ENCODE measurements at places on chromosomes 7 and 10. TPM values are rescaled to one million over a fixed set of nuclear protein-coding genes. Genes with fewer than 3 reads are reported as not detected.

The KLLN gene
- 0.82 TPM for total RNA-seq

The STEAP1 gene
- total RNA-seq, result 0.82 TPM

The CFTR gene
- under 0.01 TPM for total RNA-seq

The ZNF862 gene
- total RNA-seq, result 5.7 TPM

The NEURL1 gene
- 25.7 TPM for total RNA-seq

DNA sequence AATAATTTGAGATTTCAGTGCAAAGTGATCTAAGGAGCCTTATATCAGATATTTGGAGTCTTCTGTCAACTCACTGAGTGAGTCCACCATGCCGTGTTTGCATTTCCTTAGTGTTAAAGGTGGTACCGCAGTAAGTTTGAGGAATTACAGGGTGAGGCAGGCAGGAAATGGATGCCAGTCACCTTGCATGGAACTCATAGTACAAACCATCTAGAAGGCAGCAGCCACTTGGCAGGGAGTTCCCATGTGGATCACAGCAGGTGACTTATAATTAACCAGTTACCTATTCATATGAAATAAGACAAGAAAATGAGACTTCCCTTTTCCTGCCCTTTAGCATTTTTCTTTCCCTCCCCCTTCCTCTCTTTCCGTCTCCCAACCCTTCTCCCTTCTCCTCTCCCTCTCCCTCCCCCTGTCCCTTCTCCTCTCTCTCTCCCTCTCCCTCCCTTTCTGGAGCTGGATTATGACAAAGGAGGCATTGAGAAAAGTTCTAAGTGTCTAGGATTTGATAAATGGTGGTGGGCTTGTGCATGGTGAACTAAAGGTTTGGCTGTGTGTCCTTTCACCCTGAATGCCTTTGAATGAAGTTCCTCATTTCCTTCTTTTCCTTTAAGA lies 94.1 kb downstream of the LRRC4 start:
- no peak for DNase-seq

DNA sequence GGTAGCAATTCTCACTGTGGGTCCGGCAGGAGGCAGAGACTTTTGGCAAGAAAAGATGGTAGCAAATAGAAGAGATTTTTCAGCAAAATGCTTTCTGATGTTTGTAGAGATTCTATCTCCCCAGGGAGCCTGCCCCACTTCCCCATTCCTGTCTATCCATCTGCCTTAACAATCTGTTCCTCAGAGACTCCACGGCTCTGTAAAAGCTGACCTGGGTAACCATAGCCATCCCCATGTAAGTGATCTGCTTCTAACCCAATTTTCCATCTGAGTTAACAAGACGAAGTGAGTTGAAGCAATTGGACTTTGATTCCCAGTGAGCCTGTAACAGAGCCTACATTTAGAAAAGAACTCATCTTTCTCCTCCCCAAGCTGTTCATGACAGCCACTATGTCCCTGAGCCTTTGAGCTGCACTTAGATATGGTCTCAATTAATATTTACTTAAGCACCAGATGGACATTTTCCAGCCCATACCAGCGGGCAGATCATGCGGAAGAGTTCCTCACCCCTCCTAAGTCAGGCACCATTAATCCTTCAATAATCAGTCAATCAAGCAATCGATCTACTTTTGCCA lies 896.1 kb downstream of the CCSER2 start:
- no peak for DNase-seq

DNA sequence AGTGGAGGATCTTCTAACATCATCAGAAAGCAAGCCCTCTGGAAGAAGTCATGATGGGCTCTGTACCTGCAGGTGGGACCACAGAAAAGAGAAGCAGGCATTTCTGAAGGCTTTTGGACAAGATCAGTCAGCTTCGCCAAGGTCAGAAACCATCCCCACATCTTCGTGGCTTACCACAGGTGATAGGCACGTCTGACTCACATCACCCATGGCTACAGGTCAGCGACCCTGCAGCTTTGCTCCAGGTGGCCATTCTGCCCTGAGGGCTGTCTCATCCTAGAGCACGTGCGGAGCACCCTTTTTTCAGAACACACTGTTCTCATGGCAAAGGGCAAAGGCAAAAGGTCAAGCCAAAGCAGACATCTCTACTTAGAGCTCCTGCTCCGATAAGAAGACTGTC lies 518.9 kb upstream of the ADARB2 start:
- DNase-seq, result no peak

GRCh38 chr10:79286318-79286951 lies 60.8 kb upstream of the PPIF start:
- no peak for DNase-seq

DNA sequence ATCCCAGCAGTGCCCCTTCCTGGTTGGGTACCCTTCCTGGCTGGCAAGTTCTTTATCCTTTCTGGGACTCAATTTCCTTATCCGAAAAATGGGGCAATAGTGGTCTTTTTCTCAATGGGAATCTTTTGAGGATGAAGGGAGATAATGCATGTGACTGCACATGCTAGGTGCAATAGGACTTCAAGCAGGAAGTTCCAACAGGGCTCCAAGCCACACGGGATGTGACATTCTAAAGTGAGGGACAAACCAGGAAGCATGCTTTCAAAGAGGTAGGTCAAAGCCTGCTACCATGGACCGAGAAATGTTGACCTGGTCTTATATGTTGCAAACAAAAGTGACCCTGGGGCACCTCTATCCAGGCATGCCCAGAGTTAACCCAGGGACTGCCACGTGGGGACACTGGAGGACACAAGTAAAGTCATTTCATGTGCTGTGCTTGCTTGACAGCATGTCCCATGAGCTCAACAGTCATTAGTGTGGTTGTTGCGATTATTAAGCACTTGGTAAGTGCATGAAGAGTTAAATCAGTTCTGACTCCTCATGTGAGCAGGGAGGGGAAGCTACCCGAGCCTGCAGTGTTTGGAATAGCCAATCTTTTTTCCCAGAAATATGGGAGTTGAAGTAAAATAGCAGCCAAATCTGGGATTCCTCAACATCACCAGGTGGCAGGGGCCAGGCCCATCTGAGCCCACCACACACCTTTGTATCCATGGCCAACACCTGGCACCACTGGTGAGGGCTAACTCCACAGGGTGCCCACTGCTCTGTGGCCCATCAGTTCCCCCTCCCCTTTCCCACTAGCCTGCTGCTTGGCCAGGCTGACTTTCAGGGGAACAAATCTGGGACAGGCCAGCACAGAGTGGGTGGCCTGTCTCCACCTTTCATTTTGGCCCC lies 5.7 kb downstream of the ARHGAP22 start:
- no peak for DNase-seq

DNA sequence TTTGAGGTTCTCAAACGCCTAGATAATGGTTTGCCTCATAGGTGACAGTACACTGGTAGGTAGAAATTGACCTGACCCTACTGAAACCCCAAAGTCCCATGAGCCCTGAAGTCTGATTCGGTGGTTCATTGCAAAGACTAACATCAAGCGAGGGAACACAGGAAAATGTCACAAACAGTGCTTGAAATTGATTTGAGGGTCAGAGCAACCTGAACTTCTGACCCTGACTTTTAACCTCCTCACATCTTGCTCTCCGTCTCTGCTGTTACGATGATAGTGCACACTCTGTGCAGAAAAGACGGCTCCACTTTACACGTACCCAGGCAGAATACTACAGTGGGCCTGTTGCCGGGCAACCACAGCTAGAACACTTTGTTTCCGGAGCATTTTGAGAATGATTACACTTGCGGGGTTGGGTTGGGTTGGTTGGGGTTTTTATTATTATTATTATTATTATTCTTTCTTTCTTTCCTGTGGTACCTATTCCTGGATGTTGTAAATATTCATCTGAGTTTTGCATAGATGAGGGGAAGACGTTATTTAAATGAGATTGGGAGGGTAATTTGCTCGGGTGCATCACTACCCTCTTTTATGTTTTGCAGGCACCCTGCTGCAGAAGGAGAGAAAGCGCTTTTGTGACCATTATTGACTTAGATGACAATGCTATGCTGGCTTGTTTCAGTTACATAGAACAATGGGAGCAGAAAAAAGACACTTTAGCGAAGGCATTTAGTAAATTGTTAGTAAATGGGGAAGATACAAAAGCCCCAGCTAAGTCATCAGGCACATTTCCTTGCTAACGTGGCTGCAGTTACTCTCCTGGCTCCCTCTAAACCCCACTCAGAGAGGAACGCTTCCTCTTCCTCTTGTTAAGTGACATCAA lies 438.1 kb upstream of the NRP1 start:
- no peak for DNase-seq

DNA sequence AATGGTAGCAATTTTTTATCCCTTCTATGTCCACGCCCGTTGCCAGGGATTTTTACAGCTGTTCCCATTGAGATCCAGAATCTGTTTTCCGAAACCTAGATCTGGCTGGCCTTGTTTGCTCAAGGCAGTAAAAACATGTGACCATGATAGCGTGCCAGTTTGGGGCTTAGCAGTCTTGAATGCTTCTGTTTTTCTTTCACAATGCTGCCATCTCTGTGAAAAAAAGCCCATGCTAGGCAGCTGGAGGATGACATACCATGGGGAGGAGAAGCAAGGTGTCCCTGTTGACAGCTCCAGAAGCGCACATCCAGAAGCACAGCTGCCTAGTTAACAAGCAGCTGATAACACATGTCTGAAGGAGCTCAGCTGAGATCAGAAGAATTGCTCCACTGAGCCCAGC lies 2.2 kb upstream of the ZNF92 start:
- no peak for DNase-seq

DNA sequence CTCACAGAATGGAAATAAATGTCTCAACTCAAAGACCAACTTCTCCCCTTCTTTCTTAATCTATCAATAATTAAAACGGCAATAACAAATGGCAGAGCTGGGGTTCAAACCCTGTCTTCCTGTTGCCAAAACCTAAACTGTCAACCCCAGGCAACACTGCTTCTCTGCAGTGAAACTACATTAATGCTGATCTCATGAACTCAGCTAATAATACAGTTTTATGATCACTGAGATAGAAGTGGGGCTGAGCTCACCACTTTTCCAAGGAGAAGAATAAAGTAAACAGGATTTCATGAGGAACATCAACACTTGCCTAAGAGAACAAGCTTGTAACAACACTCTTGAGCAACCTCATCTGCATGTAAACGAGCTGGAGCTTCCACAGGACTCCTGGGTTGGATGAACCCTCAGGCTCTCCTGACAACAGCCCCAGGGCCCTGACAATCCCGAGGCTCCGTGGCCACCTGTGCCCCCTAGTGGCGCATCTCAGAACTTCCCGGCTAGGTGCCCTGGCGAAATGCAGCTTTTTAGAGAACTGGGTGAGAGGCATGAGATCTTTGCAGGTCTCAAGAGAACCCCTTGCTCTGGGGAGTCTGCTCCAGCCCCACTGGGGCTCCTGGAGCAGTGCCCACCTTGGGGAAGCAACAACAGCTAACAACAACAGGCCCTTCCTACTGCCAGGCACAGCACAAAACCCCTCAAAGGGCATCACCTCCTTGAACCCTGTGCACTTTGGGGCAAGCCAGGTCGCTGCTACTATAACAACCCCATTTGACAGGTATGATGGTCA lies 169.3 kb downstream of the SH3PXD2A start:
- DNase-seq, result peak; percentile 76

GRCh38 chr7:22267930-22268615 lies 88.9 kb downstream of the RAPGEF5 start:
- DNase-seq, result no peak

Measured in frontal cortex (tissue), 4 donors.